ENCODE measurements at places on chromosomes 5 and 9.
A peak's percentile ranks its signal among the peaks of the same experiment; 100 is the strongest.

GRCh38 chr5:78597068-78597973 lies 51.3 kb downstream of the LHFPL2 start:
- H3K4me1 ChIP-seq, result no peaks in the 10 kb centered on the region
- H3K4me3 ChIP-seq, result no peak overlapping the region
- no peak overlapping the region for H3K27ac ChIP-seq
- no peaks in the 10 kb centered on the region for H3K27me3 ChIP-seq

GRCh38 chr5:139855946-139856540 lies 60.4 kb downstream of the PSD2 start:
- no peak overlapping the region for H3K27ac ChIP-seq
- H3K27me3 ChIP-seq, result peaks cover 18% of the 10 kb centered on the region
- no peaks in the 10 kb centered on the region for H3K4me1 ChIP-seq
- no peak overlapping the region for H3K4me3 ChIP-seq
- no peaks in the 10 kb centered on the region for H3K36me3 ChIP-seq

DNA sequence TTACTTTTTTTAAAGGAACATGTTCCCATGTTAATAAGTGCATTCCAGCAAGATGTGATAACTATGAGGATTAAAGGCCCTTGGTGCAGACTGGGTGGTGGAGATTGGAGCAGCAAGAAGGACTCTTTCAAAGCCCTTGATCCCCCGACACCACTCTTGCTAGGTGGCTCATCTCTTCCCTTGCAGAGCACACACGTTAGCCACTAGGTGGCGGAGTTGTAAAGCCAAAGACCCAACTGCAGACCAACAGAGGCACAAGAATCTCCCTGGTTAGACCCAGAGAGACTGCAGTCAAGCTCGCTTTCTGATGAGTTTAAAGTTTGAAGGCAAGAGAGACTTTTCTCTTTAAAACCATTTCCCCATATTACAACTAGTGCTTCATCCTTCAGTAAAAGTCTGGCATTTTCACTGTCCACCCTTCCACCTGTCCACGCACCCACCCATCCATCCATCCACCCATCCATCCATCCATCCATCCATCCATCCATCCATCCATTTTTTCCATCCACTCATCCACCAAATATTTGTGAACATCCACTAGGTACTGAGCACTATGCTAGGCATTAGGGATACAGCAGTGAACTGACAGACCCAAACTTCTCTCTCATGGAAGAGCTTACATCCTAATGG lies 226.9 kb downstream of the MSX2 start:
- DNase-seq, result peak; percentile 89
- H3K4me3 ChIP-seq, result no peak overlapping the region
- no peaks in the 10 kb centered on the region for H3K4me1 ChIP-seq
- H3K36me3 ChIP-seq, result no peaks in the 10 kb centered on the region
- H3K27me3 ChIP-seq, result no peaks in the 10 kb centered on the region

DNA sequence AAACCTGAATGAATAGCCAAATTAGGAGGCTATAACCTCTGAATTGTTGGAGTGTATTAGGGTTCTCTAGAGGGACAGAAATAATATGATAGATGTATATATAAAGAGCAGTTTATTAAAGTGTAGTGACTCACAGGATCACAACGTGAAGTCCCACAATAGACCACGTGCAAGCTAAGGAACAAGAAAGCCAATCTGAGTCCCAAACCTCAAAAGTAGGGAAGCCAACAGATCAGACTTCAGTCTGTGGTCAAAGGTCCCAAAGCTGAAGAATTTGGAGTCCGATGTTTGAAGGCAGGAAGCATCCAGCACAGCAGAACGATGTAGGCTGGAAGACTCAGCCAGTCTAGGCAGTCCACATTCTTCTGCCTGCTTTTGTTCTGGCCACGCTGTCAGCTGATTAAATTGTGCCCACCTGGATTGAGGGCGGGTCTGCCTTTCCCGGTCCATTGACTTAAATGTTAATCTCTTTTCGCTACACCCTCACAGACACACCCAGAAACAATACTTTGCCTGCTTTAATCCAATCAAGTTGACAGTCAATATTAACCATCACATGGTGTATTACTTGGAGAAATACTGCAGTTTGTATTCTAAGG lies 550.6 kb downstream of the CDH10 start:
- H3K4me3 ChIP-seq, result no peak overlapping the region
- no peaks in the 10 kb centered on the region for H3K4me1 ChIP-seq
- peak; percentile 33 for DNase-seq
- H3K36me3 ChIP-seq, result no peaks in the 10 kb centered on the region

GRCh38 chr9:38243993-38244392 lies 148.5 kb upstream of the ALDH1B1 start:
- DNase-seq, result no peak
- no peak overlapping the region for H3K4me3 ChIP-seq
- H3K27ac ChIP-seq, result peak overlapping the region; percentile 56
- H3K36me3 ChIP-seq, result no peaks in the 10 kb centered on the region
- no peaks in the 10 kb centered on the region for H3K27me3 ChIP-seq
